ENCODE measurements at places on chromosomes 3 and 15. TPM values are rescaled to one million over a fixed set of nuclear protein-coding genes. Genes with fewer than 3 reads are reported as not detected.

GTF2E1 gene
- total RNA-seq = 21.4 TPM

SLC22A14 gene
- 0.31 TPM for total RNA-seq

CALML4 gene
- 2.2 TPM for total RNA-seq

LMCD1 gene
- total RNA-seq = 2.2 TPM

MESP1 gene
- 1.6 TPM for total RNA-seq

GMNC gene
- 0.62 TPM for total RNA-seq

EEFSEC gene
- total RNA-seq = 5.1 TPM

RAD51 gene
- 0.47 TPM for total RNA-seq

SLC35G2 gene
- total RNA-seq = 14.7 TPM

DNA sequence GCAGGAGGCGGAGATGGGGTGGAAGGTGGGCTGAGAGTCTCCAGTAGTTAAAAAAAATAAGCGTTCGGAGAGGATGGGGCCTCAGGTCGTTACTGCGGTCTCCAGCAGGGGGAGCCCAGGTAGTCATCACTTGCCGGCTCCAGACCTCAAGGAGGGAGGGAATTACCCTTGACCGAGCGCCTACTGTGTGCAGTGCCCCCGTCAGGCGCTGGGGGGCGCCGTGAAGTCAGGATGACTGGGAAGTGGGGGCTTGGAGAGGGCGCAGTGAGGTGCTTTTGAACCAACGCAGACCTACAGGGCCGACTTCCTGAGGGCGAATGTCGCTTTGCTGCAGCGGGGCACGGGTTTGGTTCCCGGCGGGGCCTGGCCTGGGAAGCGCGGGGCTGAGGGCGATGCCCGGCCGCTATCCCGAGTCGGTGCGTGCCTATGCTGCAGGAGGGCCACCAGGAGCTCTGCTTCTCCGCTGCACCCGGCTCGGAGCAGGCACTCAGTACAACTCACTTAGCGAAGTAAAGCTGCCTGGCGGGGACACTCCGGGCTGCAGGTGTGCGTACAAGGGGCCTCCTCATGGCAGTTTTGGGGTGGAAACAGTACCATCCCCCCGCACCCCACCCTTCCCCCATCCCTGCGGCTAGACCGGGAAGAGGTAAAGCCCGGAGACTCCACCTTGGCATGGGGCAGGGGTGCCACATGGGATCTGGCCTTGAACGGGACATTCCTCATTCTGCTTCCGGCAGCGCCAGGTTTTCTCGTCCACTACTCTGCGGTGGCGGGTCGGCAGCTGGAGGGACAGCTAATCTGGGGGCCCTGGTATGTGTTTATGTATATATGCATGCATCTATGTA, 79.8 kb downstream of the RHCG start:
- DNase-seq = no peak

DNA sequence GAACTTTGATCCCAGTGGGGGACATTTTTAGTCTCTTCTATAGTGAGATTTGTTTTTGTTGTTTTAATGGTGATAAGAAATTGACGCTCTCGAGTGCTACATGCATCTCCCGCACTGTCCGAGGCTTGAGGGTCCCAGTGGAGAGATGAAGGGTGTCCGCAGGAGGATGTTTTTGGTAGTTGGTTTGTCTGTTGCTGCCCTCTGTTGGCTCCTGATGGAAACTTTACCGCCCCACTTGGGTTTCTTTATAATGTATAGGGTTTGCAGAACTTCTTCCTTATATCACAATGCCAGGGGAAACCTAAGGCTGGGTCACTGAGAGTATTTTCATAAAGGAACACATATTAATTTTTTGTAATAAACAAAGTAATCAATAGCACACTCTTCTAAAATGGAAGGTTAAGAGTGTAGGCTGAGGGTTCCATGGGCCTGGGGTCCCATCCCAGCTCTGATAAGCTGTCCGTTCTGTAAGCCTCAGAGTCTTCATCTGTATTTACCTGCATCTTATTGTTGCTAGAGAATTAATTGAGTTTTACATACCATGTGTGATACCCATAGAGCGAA, 185.3 kb upstream of the FEZF2 start:
- DNase-seq = no peak

DNA sequence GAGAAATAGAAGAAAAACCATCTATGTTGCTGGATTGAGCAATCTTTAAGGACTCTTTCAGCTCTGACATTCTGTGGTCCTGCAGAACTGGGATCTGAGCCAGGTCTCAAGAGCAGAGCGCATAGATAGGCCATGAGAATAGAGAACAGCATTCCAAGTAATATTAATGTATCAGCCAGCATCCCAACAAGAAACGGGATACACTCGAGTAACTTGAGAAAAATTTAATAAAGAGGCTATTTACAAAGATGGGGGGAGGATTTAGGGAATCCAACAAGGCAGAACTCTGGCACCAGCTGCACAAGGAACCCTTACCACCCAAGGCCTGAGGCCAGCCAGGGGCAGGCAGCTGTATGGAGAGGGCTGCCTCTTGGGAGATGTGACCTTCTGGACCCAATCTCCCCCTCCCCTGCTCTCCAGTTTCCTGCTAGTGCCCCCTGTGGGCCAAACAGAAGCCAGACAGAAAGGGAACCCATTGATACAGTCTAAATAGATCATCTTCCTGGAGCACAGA, 8.2 kb downstream of the TMOD2 start:
- no peak for DNase-seq

GRCh38 chr3:162092751-162093150, 596.1 kb downstream of the OTOL1 start:
- no peak for DNase-seq

DNA sequence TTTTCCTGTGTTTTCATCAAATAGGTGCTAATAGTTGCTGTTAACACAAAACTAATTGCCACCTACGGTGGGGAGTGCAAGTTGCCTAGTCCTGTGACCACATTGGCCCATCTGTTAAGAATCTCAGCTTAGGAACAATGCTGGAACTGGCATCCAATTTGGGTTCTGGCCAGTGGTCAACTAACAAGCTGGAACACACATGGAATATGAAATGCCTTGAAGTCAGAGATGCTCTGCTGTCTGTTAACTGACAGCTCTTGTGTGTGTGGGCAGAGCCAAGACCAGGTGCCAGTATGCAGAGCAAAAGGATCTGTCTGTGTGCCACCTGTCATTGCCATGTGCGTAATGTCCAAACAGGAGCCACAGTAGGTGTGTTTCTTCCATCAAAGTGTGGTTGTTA, 460.8 kb downstream of the ROBO2 start:
- DNase-seq = no peak

GRCh38 chr3:98732286-98733052, 30.7 kb upstream of the ST3GAL6 start:
- peak; percentile 66 for DNase-seq

DNA sequence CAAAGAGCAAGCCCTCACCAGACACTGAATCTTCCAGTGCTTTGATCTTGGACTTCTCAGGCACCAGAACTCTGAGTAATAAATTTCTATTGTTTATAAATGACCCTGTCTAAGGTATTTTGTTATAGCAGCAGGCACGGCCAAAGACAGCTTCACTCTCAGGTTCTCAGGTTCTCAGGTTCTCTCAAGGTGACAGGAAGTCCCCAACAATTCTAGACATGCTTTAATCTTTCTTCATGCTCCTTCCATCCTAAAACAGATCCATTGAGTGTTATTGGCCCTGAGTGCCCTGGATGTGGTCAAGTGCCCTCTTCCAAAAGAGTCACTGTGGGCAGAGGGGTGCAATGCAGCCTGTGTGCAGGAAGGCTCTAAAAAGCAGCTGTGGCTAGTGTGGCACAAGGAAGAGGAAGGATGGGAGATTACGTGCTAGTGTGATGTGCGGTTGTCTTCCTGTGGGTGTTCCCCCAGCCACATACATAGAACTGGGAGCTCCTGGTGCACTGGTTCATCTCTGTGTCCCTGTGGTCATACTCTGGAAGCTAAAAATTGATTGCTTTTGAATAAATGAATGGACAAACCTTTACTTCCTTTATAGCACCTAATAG, 11.0 kb upstream of the RAB7A start:
- DNase-seq = no peak

DNA sequence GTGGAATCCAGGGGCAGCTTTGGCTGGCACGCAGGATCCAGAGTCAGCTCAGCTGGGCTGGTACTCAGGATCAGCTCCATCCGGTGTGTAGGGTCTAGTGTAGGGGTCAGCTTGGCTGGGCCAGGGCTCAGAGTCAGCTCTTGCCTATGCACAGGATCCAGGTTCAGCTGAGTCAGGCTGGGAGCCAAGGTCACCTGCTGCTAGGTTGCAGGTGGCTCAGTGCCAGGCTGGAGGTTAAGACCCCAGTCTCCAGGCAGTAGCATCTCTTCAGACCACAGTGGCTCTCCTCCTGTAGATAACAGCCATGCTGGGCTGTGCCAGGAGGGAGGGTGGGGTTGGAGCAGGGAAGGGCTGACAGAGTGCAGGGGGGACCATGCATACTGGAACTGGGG, 1.8 kb downstream of the HYAL3 start:
- DNase-seq = no peak

DNA sequence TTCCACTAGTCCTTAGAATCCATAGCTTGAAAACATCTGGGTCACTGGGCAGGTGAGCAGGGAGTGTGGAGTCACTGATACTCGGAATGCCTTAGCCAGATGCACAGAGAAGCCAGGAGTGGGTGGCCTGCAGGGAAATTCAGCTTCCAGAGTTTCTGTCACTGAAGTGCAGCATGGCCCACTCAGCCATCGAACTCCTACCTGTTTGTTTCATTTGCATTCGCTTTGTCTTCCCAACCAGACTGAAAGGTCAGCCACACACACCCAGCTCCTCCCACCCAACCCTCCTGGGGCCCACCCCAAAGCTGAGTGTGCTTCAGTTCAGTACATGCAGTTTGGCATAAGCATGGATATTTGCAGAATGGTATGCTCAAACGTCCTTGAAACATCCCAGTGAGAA, 124.5 kb upstream of the ATP10A start:
- DNase-seq = no peak

- no peak for DNase-seq
These were observed 9.7 kb upstream of the LRRC15 start for GRCh38 chr3:194379231-194379630.

GRCh38 chr3:62922326-62922725, 47.1 kb upstream of the CADPS start:
- DNase-seq = no peak

DNA sequence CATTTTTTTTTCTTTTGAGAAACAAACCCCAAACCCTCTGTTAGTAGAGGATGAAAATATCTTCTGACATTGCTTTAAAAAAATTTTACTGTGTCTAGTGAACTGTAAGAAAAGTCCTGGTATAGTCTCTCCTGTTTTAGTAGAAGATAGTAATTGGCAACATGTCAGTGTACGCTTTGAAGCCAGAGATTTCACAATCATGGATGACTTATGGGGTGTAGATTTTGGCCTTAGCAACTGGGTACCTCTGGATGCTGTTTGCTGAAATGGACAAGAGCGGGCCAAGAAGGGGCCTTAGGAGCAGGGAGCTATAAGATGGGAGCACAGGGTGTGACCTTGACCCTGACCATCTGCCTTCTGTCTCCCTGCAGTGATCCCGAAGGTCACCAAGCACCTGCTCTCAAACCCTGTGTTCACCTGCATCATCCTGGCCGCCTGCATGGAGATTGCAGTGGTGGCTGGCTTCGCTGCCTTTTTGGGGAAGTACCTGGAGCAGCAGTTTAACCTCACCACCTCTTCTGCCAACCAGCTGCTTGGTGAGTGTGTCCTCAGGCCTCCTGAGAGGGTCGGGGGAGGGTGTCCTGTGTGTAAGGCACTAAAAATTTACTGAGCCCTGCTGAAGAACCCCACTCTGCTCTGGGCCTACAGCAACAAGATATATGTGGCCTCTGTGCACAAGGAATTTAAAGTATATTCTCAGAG, 266.7 kb downstream of the SLCO3A1 start:
- no peak for DNase-seq

GRCh38 chr15:37056177-37057121, 43.9 kb downstream of the MEIS2 start:
- DNase-seq = no peak

- DNase-seq = no peak
These were observed 282.4 kb upstream of the UMPS start for GRCh38 chr3:124447845-124448244.

DNA sequence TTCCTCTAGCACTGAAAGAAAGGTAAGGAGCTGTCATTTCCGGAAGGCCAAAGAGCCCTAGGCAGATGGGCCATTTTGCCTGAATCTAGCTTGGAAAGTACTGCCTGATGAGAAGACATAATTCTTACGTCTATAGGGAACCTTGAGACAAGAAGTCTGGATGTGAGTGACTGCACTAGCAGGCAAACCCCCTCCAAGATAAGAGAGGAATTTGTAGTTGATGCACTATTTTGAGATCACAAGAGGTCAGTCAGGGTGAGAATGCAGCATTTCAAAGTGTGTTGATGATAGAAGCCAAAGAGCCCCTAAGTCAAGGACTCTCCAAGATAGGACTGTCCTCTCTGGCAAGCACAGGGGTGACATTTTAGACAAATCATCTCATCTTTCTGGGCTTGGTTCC, 99.2 kb downstream of the HES1 start:
- no peak for DNase-seq

GRCh38 chr15:76380249-76380648, 43.7 kb downstream of the ISL2 start:
- DNase-seq = no peak

DNA sequence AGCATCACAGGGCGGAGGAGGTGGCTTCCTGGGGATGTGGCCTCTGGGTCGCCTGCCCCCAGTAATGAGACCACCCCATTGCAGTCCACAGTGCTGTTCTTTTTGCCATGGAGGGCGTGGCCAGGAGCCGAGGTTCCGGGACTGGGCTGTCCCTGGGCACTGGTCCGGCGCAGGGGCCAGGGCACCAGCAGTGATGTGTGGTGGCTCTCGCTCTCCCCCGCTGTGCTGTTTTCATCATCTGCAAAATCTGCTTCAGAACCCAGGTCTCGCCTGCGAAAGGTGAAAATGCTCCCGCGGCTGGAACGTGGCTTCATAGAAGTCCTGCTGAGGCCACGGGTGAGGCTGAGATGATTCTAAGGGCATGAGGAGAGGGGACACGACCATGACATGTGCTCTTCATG, 45.8 kb downstream of the SCN5A start:
- no peak for DNase-seq

DNA sequence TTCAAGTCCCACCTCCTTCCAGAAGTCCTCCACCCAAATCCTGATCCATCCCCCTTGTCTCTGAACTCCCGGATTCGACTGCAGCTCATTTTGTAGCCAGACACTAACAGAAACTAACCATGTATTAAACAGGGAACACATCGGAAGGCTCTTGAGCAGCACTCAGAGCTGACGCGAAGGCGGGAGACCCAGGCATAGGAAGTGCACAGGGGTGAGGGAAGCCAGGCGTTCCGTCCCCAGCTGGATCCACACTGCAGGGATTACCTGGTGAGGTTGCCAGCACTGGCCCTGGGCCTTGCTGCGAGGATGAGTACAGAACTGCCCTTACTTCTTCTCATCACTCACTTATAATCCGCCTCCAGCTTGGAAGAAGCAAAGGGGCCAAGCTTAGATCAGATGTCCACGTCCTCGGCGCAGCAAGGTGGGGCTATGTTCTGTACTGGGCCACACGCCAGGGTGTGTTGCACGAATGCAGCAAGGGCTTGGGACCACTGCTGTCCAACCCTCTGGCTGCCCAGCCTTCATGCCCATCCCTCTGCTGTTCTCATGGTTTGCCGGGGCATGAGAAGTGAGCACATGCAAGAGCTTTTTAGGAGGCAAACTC, 124.2 kb upstream of the SMAD3 start:
- no peak for DNase-seq

All from occipital lobe (tissue), 3 donors.